ENCODE measurements at places on chromosomes 7 and 10.

- no peak for DNase-seq
Observed at GRCh38 chr7:142481548-142481947, 223.7 kb upstream of the PRSS58 start.

GRCh38 chr7:34807548-34808340, 149.7 kb downstream of the NPSR1 start:
- no peak for DNase-seq

DNA sequence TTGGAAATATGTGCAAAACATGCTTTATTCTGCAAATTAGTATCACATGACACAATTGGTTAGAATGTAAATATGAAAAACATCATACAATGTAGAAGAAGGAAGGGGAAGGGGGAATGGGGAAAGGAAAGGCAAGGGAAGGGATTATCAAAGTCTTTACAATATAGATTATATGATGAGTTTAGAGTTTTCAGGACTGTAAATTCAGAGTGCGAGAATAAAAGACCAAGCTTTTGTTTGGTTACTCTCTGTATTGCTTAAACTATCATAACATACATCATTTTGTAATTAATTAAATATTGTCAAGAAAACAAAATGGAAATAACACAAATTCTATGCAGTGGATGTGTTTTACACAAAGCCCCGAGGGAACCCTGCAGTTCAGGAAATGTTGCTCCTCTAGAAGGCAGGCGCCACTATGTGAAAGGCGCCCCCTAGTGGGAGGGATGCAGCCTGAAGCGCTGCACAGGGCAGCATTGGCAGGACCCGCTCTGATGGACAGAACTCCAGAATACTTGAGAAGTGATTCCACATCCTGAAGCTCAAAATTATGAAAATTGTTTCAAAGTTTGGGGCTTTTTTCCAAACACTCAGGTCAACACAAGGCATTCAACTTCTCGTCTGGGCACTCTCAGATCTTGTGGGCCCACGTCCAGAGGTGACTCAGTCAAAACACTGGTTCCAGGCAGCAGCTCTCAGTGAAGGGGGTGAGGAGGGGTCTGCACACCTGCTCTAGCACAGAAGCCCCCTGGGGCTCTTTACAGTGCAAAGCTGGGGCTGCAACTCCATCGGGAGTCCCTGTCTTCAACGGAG, 31.6 kb upstream of the TMEM254 start:
- DNase-seq = peak; percentile 89

DNA sequence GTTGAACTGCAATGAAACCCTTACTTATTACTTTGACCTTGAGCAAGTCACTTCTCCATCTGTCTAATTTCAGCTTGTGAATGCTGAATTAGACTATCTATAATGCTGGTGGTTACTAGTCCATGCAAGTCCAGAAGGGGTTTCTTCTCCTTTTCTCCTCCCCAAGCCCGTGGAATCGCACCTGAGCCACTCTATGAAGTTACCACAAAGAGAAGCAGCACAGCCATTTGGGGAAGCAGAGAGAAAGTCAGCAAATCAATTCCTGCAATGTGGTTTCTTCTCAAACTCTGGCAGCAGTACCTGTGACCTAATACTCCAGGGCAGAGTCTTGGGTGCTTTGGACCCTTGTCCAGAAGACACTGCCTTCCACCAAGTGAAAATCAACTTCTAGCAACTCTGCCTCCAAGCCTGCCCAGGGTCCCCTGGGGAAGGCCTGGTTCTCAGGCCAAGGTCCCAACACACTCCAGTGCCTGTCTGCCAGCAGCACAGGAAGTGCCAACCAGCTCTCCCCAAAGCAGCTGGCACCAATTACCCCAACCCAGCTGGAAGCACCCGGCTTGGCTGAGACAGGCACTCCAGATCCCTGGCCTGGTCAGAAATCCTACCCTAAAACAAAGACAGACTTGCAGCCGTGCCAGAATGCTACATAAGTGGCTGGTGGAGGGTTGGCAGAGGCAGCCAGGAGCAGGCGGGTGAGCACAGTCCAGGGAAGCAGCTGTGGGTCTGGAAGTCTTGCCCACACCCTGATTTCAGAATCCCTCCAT, 200.3 kb downstream of the LSM5 start:
- DNase-seq = no peak

DNA sequence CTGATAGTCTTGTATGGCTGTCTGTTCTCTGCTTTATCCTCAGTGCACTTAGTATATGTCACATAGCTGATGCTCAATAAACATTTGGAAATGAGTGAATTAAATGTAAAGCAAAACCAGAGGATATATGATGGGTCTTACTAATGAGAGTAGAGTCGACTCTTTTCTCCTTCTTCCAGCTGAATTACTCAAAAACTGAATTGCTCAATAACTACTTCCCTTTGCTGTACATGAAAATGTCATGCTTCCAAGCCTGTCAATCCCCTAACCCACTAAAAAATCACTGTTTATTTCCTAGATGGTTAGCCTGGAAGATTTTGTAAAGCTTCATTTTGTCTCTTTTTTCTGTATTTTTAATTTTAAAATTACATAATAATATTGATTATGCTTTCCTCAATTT, 88.0 kb downstream of the OR13A1 start:
- DNase-seq = no peak

DNA sequence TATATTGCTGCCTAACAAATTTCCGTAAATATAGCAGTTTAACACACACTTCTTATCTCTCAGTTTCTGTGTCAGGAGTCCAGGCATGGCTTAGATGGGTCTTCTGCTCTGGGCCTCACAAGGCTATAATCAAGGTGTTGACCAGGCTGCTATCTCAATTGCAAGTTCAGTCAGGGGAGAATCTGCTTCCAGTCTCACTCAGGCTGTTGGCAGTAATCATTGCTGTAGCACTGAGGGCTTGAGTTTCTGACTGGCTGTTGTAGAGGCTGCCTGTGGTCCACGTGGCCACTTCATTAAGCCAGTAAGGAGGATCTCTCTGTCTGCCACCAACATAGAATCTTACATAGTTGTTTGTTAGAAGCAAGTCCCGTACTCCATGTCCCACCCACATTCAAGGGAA, 138.4 kb downstream of the ST7 start:
- no peak for DNase-seq

DNA sequence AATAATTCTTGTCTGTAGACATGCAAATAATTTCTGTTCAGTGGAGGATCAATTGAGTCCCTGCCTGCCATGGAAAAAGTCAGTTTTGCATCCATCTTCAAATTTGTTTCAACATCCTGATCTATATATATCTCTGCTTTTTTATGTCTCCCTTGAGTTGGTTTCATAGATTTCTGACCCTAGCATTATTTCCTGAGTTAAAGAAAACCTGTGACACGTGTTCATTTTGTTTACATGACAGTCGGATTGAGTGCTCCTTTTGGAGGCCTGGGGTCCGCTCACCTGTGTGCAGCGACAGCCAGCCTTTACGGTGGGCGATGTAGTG, 674 bp downstream of the MRPS24 start:
- DNase-seq = no peak

- no peak for DNase-seq
Observed at GRCh38 chr10:28910956-28911355, 233.6 kb downstream of the BAMBI start.

DNA sequence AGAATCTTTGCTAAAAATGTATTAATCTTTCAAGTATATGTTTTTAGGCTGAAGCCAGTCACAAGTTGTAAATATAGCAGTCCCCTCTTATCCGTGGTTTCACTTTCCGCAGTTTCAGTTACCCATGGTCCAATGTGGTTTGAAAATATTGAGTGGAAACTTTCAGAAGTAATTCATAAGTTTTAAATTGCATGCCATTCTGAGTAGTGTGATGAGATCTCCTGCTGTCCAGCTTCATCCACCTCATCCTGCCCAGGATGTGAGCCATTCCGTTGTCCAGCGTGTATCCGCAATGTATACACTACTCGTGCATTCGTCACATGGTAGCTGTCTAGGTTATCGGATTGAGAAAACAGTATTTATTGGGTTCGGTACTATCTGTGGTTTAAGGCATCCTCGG, 12.2 kb downstream of the PDCD4 start:
- DNase-seq = no peak

GRCh38 chr10:32446536-32447406, 831 bp downstream of the CCDC7 start:
- DNase-seq = peak; percentile 13

DNA sequence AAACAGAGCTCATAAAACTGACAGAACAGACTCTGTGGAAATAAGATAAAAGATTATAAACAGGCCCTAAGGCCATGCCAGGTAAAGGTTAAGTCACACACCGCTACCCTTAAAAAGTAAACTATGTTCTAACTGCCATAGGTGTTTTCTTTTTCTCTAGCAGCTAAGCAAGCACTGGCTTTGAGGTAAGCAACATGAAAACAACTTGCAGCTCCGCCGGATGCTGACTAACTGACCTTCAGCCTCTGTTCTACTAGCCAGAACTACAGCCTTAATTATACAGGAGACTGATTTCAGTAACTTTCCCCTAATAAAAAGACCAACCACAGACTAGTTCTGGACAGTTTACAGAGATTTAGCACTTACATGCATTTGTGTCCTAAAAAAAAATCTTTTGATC, 708.3 kb downstream of the CCSER2 start:
- no peak for DNase-seq

DNA sequence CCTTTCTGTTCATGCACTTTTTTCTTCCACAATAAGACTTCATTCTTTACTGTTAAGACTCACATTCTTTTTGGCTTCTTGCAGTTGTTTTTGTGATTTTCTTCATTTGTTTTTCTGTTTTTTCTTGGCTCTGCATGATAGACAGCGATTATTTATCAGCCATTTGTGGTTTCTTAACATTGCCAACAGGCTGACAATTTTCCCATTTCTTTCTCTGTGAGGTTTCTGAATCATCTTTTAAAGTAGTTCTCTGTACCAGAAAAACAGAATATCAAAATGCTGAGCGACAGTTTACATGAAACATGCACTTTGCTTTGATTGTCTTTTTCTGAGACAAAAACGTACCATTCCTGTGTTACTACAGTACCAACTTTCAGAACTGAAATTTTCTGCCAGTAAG, 334.2 kb upstream of the MAGI2 start:
- DNase-seq = no peak

DNA sequence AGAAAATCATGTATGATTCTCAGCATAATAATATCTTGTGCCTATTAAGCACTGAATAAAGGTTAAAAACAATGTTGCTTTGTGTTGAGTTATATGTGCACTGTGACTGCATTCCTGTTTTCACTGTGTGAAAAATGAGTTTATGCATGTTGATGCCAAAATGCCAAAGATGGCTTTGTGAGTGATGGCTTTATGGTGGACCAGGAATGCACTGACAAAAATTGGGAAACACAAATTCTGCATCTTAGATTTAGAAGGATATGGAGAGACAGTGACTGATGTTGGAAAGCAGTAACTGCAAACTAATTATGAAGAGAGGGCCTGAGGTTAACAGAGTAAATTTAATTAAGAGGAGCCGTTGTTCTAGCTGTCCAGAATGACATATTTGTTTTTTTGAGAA, 440.4 kb downstream of the KIF20B start:
- no peak for DNase-seq

DNA sequence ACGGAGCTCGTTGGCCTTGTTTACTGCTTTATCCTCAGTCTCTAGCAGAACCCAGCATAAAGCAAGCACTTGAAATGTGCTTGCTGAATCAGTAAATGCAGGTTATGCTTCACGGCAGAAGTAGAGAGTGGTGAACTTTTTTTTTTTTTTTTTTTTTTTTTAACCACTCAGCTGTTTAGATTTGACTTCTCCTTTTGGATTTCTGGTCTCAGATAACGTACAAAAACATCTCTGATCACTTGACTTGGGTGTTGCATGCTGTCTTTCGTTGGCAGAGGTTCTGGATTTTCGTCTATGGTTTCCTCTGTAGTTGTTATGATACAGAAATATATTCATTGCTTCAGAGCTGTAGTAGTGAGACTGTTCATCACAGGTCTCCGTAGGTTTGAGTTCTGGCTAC, 242.5 kb upstream of the HABP2 start:
- DNase-seq = no peak

DNA sequence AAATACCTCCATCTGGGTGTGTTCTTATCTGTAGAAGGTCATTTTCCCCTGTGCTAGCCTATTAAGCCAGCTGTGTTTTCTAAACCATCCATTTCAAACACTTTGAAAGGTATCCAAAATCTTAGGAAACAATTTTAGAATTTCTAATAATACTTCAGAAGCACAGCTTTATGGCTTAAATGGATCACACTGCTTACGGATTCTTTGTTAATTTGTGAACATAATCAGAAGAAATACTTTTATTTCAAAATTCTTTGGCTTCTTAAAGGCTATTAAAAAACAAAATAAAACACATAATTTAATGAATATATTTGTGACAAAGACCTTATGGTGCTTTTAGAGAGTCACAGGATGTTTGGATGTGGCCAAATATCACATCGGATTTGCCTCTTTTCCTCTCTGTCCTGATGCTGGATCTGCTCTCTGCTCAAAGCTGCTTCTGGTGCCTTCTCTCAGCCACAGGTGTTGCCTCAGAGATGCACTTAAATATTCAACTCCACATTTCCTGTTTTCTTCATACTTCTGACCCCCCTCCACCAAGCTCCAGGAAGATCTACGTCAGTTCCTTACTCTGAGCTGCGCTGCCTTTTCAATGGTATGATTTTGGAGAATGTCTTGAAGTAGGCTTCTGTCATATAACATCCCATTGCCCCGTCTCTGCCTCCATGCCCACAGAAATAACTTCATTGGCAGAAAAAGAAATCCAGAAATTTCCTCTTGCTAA, 230.6 kb downstream of the MLLT10 start:
- no peak for DNase-seq

DNA sequence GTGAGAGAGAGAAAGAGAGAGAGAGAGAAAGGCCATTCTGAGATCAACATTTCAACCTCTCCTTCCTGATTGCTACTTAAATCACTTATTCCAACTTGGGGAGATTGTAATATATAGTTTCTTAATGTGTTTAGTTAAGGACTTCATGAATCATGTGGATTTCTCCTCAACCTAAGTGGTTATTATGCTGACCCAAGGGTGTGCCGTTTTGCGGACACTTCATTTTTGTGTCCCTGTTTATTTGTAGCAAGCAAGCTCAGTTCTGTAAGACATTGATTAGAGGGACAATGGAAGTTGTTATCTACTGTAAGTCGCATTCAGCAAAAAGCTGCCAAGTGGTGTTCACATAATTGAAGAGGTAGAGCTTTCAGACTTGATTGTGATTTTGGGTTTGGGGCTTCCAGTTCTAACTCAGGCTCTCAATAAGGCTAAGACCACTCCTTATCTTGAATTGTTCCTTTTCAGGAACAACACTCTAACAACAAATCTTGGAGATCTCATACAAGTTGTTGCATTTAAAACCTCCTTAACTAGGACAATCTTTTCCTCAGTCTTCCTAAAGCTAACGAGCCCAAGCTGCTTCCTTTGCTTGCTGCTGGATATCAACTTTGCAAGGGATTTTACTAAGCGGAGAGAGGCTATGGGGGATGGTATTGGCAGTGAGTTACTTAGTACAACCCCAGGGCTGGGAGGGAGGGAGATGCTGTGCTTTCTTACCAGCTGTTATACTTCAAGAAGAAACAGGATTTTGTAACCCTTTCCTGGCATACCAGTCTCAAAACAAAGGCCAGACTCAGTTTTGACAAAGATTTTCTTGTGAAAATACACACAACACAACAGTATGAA, 19.8 kb upstream of the COL1A2 start:
- peak; percentile 84 for DNase-seq

- DNase-seq = no peak
Observed at GRCh38 chr10:73865459-73866442, 8.6 kb downstream of the CAMK2G start.

- peak; percentile 65 for DNase-seq
Observed at GRCh38 chr10:124917428-124918190, 24.3 kb upstream of the ZRANB1 start.

GRCh38 chr7:167090-167855, 25.1 kb upstream of the FAM20C start:
- no peak for DNase-seq
